ENCODE measurements at places on chromosomes 5 and 9.

DNA sequence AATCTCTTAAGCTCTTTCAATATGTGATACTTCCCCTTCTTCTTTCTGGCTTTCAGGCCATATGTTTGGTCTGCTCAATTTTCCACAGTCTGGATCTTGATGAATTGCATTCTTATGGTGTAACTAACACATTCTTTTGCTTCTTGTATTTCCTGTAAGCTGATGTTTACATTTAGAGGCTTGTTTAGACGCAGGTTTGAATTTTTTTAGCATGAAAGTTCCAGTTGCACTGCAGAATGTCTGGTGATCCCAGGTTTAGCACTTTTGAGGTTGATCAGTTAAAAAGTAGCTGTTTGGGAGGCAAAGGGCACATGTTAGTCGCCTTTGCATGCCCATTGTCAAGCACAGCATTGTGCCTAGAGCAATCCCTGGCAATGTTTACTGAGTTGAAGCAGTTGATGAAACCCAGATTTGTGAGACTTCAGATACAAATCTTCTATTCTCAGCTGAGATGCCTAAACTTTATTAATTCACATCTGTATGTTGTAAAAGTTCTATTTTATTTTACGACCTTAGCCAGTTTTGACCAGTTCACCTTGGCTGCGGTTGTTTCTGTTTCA, 59.6 kb upstream of the SPATA31C2 start:
- no peak for DNase-seq

DNA sequence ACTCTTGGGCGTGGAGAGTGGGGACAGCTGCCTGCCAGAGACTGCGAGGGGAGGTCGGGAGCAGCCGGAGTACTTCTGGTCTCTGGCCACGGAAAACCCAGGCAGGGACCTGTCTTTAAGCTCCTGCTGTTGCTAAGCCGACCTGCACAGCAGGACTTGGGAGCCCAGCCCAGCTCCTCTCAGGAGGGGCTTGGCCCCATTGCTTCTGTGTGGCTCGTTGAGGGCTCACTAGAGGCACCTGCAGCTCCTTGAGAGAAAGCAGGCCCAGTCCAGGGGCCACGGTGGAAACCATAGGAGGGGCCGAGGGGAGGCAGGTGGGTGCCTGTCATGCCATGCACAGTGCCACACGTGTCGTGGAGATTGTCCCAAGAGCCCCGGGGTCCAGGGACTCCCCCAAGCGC, 3.3 kb upstream of the LCN2 start:
- DNase-seq = no peak

- peak; percentile 61 for DNase-seq
Measured at GRCh38 chr5:98771382-98772109, 1.9 kb upstream of the RGMB start.

DNA sequence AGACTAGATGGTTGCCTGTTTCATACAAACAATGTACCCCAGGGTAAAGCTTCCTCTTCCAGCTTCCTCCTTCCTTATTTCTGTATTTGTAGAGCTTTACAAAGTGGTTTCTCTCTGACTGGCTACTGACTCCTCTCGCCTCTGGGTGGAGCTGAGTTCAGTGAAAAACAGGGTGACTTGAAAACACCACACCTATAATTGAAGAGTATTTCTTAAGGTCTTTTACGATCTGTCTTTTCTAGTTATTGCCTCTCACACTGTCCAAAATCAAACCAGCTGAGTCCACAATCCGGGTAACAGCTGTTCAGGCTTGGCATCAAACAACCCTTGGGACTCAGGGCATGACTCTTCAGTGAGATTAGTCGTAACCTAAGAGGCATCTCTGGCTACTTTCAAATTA, 200.4 kb downstream of the ARRDC3 start:
- no peak for DNase-seq

- DNase-seq = no peak
Measured at GRCh38 chr5:166671811-166672210, 1619.6 kb upstream of the WWC1 start.

GRCh38 chr5:137782984-137783536, 28.9 kb upstream of the HNRNPA0 start:
- no peak for DNase-seq

DNA sequence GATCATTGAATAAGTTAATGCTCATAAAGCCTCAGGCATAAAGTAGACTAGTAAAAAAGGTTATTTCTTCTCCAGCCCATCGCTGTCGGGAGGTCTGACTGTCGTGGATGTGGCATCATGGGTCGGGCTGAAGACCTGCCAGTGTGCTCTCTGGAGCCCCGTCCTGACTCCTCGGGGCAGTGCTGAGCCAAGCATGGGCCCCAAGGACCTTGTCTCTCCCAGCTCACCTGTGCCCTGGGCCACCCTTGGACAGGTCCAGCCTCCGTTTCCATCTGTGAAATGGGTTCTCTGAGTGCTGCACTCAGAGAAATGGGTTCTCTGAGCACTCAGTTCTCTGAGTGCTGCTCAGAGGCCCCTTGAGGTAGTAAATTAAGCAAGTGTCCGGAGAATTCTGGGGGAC, 269.0 kb downstream of the GADD45G start:
- no peak for DNase-seq

GRCh38 chr5:95671826-95672225, 11.0 kb downstream of the SPATA9 start:
- no peak for DNase-seq

GRCh38 chr5:180090098-180090768, 18.7 kb upstream of the RNF130 start:
- DNase-seq = peak; percentile 76

- no peak for DNase-seq
Measured at GRCh38 chr5:149172709-149173505, 31.6 kb downstream of the ABLIM3 start.

DNA sequence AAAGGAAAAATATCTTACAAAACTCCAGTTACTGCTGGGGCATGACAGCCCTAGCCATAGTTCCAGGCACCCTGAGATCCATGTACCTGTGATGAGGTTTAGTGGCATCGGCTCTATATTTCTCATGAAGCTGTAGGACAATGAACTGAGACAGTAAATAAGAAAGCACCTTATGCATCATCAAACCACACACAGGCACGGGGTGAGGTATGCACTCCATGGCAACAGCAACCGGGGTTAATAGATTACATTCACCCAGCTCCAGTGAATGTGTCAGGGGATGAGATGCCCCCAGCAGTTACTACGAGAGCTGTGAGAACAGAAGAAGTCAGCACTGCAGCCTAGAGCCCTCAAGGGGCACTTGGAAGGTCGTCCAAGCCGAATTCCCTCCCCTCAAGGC, 162.0 kb upstream of the S1PR3 start:
- DNase-seq = peak; percentile 9

GRCh38 chr5:57664700-57665099, 182.1 kb upstream of the ACTBL2 start:
- no peak for DNase-seq

DNA sequence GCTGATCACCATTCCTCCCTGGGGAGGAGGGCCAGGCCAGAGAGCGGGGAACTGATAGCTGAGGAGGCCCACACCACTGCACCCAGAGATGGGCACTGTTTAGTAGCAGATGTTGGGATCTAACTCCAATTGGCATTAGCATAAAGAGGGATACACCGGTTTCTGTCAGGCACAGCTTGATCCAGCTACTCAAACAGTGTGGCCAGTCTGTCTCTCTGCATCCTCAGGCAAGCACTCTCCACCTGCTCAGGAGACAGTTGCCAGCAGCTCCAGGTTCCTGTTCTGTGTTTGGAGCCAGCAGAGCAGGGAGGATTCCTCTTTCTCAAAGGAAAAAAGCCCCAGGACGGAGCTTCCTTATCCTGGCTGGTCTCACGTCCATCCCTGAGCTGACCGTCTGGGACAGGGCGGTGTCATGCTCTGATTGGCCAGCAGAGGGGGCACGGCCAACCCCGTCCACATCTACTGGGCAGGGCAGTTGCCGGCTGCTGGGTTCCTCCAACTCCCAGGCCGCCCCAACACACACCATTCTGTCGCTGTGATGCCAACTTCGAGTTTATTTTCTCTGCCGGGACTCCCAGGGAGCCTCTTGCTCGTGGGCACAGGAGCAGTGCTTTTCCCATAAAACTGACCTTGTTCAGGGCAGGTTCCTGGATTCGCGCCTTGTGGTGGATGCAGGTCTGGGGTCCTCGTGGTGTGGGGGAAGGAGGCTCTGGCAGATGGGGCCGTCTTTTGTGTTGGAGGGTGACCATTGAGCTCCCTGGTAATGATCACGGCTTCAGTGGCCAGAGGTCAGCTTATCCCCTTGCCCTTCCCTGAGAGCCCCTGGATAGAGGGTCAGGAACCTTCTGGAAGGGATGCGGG, 47.9 kb downstream of the COL5A1 start:
- DNase-seq = peak; percentile 36

- DNase-seq = no peak
Measured at GRCh38 chr5:179509239-179509638, 41.1 kb upstream of the RUFY1 start.

DNA sequence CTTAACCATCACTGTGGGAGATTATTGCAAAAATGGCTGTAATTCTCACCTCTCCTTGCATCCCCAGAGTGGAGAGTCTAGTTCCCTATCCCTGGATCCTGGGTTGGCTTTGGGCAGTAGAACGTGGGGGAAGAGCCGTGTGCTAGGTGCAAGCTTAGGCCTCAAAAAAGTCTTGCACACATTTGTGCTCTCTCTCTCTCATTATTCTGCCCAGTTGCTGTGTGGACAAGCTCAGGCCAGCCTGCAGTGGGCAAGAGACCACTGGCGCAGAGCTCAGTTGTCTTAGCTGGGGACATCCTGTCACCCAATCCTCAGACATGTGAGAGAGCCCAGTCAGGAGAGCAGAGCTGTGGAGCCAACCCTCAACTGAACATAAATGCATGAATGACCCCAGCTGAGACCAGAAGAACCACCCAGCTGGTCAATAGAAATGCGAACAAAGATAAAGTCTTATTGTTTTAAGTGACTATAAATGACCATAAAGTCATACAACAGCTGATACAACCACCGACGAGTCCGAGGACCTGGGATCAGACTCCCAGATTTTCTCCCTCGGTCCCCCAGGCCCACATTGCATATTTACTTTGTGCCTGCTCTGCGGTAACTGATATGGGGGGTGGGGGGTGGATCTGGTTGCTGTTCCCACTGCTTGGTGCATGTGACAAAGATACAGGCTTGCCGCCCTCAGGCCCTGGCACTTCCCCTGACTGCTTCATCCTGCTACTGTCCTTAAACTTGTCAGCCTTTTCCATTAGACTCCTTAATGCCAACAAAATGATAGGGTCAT, 166.4 kb upstream of the MVB12B start:
- no peak for DNase-seq

- no peak for DNase-seq
Measured at GRCh38 chr5:68918306-68918705, 175.5 kb upstream of the SLC30A5 start.

DNA sequence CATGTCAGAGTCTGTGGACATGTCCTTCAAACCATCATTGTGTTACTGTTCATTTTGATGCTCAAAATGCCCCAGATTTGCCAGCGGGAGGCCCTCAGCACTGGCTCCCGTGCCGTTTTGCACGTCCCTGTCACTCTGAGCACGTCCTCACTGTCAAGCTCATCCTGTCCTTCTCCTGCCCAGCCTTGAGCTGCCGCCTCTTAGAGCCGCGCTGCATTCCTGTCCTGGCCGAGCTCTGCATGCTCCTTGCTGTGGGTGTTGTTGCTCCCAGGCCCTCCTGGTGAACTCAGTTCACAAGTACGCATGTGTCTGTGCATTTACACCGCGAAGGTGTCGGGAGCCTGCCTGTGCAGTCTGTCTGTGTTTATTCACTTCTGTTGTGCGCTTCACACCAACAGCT, 62.2 kb downstream of the WNK2 start:
- no peak for DNase-seq

Data from activated CD4-positive, alpha-beta T cell treated with anti-CD3 and anti-CD28 coated beads, Interleukin-2, amount 50 U/mL, for 48 hours (primary cell).